ENCODE measurements at places on chromosomes 7 and 10.

DNA sequence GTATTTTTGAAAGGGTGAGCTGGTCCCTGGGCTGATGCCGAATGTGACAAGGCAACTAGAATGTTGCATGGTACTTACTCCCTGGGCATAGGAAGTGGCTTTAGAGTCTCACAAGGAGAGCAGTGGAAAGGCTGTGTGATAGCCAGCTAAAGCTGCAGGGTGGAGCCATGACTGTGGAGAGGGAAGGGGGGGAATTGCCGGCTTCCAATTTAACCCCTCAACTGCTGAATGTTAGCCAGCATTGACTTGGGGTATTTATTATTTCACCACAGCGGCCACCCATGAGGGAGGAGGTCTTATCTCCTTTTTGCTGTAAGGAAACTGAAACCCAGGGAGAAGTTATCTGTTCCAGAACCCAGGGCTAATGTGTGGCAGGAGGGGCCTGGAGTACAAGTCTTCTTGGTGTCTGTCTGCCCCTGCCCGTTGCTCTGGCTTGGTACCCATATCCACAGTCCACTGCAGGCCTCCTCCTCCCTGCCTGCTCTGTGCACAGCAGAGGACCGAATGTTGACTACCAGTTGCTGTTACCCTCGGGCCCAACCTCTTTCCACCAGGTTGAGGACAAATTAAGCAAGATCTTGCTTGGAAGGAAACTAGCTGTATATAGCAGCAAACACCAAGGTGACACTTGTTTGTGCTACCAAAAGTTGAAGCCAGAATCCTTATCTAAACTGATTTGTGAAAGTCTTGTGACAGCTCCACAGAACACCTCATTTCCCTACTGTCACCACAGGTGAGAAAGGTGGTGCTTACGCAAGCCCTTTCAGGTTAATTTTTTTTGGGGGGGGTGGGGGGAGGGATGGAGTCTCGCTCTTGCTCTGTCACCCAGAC, 37.6 kb downstream of the WBP1L start:
- DNase-seq = no peak

GRCh38 chr10:91154842-91155241, 65.6 kb upstream of the PCGF5 start:
- DNase-seq = no peak

DNA sequence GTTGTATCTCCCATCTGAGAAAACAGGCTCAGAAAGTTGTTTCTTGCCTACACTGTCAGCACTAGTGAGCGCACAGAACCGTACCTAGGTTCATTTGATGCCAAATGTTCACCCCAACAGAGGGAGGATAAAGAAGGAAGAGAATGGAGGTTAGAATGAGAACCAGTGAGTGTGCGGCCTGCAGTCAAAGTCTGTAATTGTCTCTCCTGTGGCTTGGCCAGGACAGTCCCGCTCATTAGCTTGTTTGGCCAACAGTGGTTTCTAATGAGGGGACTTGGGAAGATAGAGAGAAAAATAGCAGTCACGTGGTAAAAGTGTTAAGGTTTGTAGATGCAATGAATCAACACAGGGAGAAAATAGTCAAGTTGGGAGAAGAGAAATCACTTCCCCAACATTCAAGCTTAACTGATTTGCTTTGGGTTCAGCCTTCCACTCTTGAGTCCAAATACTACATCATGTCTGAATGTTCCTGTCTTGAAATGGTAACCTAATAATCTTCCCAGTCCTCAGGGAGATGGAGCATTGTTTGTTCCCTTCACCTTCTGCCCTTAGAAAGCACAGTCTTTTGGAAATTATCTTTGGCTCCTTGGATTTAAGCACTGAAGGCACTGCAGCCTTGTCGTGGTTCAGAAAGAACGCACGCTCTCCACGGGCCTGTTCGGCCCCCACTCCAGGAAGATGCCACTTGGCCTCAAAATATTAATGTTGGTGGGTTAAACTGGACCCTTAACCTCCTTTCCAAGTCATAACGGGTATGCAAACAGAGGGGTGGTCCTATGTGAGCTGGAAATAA, 360.4 kb upstream of the ZNF32 start:
- DNase-seq = no peak

- no peak for DNase-seq
These were observed 675.4 kb upstream of the FOXK1 start for GRCh38 chr7:4006687-4007086.

- DNase-seq = no peak
These were observed 94.8 kb downstream of the CHN2 start for GRCh38 chr7:29289156-29290021.

GRCh38 chr10:70430493-70431445, 10.7 kb downstream of the NODAL start:
- DNase-seq = no peak

Measured in activated CD8-positive, alpha-beta memory T cell treated with anti-CD3 and anti-CD28 coated beads, Interleukin-2, amount 50 U/mL, for 4 hours (primary cell).